Fibroblast of mammary gland (primary cell): ENCODE measurements at places on chromosomes 4 and X.
A peak's percentile ranks its signal among the peaks of the same experiment; 100 is the strongest.

GRCh38 chr4:37998226-37998625, 38.0 kb downstream of the PTTG2 start:
- no peak for DNase-seq

DNA sequence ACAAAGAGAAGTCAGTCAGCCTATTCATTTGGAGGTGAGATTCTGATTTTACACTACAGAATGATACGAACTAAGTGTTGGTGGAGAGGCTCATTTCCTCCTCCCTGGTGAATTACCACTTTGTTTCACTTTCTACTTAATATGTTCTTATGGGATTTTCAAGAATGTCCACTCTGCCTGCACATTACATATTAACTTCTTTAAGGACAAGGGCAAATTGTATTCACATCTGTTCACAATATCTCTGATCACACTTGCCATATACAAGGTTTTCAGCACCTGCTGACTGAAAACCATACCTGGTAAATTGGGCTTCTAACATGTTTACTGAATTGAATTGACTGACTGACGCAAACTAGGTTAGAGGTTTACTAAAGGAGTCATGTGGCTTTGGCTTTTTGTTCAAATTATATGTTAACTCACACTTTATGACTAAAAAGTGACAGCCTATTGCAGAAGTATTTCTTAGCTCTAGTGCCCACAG, 188.4 kb upstream of the MBNL3 start:
- no peak for DNase-seq

DNA sequence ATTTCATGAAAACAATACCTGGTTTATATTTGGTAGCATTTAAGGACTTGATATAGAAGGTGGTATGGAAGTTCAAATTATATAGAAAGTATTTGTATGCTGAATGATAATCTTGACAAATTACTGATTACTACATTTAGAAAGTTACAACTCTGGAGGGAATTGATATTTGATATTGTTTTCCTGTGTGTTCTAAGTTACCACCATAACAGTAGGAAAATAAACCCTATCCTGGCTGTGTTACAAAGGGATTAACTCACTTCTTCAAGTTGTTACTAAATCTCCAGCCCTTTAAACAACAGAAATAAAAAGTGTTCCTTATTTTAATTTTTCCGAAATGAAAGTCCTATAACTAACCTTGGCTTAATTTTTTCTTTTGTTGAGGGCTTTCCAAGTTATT, 36.6 kb downstream of the FHL1 start:
- peak; percentile 67 for DNase-seq

DNA sequence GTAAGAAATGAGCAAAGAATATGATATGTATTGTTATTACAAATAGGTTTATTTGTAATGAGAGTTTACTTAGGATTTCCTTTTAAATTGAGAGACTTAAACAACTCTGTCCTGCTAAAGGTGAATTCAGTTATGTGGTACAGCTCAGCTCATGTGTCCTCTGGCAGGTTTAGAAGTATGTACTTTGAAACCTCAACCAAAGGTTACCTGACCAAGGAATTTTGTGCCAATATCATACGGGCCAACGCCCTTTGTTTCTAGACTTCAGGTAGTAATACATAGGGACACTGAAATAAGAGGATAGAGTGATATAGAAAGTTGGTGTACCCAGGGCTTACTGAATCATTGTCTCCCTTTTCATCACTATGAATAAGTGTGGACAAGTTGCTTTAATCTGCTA, 25.7 kb downstream of the SLAIN2 start:
- no peak for DNase-seq

DNA sequence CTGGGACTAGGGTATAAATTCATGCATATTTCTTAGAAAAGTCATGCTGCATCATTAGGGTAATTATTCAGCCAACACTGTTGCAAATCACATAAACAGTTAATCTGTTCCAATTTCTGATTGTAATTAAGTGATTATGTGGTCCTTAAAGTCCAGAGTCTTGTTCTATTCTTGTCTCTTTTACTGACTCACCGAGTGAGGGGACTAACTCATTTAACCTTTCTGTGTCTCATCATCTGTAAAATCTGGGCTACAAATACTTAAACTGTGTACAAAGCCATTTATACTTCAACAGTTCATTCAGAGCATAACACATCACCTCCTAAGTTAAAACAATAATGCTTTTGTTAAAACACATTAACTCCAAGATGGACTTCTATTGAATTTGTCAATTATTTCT, 65.4 kb upstream of the KLHL13 start:
- DNase-seq, result peak; percentile 27

DNA sequence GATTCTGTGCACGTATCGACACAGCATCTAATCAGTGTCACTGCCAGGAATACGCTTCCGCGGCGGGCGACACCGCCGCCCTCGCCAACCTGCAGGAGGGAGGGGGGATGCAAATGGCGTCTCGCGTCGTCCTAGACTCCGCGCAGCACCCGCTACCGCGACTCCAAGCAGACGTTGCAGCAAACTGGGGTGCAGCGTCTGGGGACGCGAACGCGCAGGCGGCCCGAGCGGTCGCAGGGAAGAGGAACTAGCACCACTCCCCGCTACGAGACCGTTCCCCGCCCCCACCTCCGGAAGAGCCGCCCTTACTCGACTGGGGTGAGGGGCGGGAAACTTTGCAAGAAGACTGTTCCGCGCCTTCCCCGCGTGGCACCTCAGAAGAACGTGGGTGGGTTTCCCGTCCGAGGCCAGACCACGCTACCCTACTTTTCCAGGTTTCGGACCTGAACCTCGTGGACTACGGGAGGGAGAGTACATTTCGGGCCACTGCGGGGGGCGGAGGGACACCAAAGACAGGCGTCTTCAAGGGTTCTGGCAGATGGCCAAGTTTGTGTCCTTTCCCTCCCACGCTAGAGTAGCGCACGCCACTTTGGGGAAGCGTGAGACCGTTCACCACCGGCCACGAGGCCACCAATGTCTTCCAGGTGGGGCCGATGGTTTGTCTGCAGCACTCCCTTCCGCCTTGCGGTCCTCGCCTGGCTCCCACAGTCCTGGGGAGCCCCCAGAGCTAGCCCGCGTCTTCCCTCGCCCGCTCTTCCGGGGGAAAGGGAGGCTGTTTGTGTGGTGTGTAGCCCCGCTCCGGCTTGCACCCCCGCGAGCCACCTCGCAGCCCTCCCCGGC, 78.0 kb upstream of the BCOR start:
- peak; percentile 47 for DNase-seq

DNA sequence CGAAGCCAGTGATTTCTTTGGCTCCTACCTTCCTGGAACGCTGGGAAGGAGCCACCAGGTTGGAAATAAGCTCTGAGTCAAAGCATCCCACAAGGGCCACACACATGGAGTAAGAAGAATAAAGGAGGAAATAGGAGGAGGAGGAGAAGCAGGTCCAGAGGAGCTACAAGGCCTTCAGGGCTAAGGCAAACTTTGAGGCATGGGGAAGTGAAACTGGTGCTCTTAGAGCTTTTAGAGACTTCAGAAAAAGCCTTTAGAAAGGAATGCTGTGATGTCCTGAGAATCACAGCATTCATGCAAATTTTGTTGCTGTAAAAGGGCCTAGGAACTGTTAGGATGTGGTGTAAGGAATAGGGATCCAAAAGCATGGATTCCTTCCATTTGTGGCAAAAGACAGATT, 135.9 kb upstream of the ARHGEF9 start:
- DNase-seq, result no peak

- no peak for DNase-seq
These were observed 33.8 kb downstream of the DCTD start for GRCh38 chr4:182883351-182883750.

DNA sequence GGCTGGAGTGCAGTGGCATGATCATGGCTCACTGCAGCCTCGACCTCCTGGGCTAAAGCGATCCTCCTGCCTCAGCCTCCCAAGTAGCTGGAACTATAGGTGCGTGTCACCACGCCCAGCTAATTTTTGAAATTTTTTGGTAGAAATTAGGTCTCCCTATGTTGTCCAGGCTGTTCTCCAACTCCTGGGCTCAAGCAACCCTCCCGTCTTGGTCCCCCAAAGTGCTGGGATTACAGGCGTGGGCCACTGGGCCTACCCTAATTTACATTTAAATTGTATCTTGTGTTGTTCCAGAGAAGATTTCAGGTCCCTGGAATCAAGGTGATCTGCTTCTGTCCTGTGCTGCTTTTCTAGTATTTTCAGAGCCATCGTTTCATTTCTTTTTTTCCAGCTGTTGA, 1.2 kb upstream of the LRPAP1 start:
- DNase-seq, result no peak

DNA sequence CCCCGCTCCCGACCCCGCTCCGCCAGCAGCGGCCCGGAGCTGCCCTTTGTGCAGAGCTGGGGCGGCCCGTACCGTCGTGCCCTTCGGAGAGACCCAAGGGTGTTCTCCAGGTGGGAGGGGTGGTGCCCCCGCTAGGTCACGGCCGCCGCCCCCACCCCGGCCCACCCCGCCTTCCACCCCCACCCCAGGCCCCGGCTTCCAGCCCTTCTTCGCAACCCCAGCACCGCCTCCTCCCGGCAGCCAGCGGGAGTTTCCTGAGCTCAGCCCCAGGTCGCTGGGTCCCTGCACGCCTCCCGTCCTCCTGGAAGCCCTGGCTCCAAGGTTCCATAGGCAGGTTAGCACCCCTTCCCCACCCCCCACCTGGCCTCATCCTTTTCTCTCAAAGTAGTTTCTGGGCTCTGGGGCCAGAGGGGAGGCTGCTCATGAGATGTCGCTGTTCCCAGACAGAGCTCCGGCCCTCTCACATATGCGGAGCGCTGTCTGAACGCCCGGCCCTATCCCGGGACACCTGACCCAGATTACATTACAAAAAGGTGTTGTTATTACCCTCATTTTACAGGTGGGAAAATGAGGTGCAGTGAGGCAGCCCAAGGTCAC, 25.2 kb upstream of the FGFR3 start:
- peak; percentile 20 for DNase-seq

DNA sequence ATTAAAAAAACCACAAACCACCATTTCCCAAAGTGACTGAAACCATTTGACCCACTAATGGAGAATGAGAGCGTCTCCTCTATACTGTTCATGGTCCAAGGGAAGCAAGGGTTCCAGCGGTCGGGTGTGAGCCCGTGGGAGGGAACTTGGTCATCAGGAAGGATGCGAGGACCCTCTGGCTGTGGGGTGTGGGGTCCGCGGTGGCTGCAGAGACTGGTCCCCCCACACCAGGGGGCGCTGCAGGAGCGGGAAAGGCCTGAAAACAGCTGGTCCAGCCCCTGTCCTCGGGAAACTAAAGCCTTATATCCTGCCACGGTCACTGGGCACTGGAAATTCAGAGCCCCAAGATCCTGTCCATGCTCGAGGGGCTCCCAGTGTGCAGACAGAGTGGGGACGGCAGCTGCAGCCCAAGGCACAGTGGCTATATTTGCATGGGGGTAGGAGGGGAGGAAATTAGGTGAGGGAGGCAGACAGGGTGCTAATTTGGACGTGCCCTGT, 4.3 kb downstream of the BLOC1S4 start:
- peak; percentile 66 for DNase-seq

DNA sequence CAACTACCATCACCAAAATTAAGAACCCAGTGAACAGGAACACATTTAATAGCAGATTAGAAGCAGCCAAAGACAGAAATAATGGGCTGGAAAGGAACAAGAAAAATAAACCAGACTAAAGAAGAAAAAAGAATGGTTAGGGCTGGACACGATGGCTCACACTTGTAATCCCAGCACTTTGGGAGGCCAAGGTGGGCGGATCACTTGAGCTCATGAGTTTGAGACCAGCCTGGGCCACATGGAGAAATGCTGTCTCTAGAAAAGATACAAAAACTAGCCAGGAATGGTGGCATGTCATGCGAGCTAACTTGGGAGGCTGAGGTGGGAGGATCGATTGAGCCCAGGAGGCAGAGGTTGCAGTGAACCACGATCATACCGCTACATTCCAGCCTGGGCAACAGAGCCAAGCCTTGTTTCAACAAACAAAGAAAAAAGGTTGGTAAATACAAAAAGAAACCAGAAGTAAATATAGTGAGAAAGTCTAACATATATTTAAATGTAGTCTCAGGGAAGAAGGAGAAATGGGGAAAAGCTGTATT, 102.0 kb downstream of the AFAP1 start:
- DNase-seq, result no peak

GRCh38 chrX:135931644-135932487, 38.4 kb downstream of the SAGE1 start:
- peak; percentile 45 for DNase-seq

GRCh38 chr4:169379688-169380087, 108.9 kb upstream of the SH3RF1 start:
- DNase-seq, result no peak

GRCh38 chr4:175971388-175972179, 94.1 kb upstream of the WDR17 start:
- DNase-seq, result no peak

- no peak for DNase-seq
These were observed 138.8 kb upstream of the BANK1 start for GRCh38 chr4:101651778-101652177.

GRCh38 chr4:111066447-111066846, 443.6 kb upstream of the PITX2 start:
- peak; percentile 43 for DNase-seq

DNA sequence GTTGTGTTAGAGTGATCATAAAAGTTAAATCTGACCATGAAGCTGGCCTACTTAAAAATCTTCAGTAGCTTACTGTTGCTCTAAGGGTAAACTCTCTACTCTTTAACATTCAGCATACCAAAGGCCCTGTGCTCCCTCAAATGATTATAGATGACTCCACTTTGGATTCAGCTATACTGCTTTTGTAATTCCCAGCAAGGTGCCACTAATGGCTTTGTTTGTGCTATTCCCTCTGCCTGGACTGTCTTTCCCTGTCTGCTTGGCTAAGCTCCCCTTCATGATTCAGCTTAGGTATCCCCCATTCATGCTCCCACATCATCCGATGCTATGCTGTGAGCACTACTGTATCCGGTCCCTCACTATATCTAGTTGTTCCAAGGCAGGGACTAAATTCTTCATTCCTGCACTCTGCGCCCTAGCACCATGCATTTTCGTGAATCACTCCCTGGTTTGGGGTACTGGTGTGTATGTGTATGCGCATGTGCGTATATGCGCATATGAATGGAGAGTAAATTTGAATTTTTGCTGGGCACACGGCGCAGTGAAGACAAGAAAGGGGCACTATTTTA, 453 bp upstream of the PBDC1 start:
- DNase-seq, result no peak

- no peak for DNase-seq
These were observed 25.4 kb upstream of the METAP1 start for GRCh38 chr4:98969878-98970785.

- peak; percentile 91 for DNase-seq
These were observed 50.2 kb downstream of the DDX3X start for GRCh38 chrX:41384051-41384705.

DNA sequence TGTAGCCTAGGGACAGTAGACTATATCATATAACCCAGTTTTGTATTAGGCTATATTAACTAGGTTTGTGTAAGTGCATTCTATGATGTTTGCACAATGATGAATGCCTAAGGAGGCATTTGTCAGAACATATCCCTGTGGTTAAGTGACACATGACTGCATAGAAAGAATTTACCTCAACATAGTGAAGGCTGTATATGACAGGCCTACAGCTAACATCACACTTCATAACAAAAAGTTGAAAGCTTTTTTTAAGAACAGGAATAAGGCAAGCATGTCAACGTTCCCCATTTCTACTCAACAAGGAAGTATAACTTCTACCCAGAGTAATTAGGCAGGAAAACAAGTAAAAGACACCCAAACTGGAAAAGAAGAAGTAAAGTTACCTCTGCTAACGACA, 165.9 kb upstream of the NDST4 start:
- DNase-seq, result no peak

- DNase-seq, result peak; percentile 18
These were observed 34.3 kb downstream of the NYX start for GRCh38 chrX:41481264-41482109.
